EL (cell line): ENCODE measurements at places on chromosomes 13 and 19.

DNA sequence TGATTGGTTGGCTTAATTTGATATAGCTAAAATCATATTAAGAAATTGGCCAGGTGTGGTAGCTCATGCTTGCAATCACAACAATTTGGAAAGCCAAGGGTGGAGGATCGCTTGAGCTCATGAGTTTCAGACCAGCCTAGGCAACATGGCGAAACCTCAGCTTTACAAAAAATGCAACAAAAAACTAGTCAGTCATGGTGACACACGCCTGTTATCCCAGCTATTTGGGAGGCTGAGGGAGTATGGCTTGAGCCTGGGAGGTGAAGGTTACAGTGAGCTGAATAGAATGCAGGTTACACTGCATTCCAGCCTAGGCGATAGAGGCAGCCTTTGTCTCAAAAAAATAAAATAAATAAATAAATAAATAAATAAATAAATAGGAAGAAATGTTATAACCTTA lies 1579.6 kb upstream of the SLC10A2 start:
- DNase-seq = no peak

DNA sequence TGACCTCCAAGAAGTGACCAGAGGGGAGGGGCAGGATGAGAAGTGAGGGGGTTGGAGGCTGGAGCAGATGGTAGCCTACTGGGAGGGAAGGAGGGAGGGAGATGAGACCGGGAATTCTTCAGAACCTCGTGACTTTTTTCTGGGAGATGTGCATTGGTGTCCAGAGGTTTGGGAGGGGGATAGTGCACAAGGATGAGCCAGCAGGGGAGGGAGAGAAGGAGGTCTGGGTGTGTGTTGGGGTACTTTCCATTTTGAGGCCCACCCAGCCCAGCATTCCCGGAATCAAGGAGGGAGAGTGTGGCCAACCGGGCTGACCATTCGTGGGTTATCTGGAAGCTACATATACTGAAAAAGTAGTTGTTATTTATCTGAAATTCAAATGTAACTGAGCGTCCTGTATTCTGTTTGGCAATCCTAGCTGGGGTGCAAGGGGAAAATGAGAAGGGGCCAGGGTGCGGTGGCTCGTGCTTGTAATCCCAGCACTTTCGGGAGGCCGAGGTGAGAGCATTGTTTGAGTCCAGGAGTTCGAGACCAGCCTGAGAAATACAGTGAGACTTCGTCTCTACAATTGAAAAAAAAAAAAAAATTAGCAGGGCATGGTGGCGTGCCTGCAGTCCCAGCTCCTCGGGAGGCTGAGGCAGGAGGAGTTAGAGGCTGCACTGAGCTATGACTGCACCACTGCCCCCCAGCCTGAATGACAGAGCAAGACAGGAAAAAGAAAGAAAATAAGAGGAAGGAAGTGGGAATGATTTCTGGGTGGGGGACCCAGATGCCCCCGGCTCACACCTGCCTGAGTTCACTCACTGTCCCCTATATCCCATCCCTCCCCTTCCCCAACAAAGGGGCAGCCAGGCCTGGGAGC lies 4.4 kb upstream of the C3 start:
- DNase-seq = no peak

DNA sequence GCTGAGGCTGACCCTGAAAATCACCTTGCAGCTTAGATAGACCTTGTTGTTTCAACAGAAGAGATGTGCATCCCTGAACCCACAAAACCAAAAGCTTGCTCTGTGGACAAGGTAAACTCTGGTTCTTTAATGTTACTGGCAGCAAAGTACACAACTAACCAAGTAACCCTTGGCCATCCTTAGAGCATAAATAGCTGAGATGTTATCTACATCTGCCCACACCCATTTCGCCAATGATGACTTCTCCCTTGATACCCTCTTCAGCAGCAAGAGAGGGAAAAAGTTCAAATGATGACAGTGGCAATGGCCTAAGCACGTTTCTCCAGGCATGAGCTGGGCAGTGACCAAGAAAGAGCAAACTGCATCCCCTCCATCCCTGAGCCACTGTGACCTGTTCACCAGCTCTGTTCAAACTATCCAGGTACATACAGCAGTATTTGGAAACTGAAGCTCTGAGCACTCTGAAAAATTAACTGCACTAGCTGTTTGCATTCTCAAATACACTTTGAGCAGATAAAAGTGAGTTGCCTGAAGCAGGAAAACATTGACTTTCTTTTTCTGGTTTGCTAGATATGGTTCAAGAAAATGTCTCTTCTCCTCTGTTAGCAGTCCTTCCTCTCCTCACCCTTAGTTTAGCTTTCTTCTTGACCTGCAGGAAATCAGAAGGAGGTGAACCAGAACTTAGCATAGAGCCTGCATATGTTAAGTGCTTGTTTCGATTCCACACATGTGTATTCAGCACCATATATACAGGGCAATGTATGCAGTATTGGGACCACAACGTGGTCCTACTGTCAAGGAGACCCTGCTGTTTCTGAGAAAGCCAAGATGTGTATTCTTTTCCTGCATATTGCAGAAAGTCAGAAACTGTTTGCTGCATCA lies 231.7 kb downstream of the FOXO1 start:
- no peak for DNase-seq

DNA sequence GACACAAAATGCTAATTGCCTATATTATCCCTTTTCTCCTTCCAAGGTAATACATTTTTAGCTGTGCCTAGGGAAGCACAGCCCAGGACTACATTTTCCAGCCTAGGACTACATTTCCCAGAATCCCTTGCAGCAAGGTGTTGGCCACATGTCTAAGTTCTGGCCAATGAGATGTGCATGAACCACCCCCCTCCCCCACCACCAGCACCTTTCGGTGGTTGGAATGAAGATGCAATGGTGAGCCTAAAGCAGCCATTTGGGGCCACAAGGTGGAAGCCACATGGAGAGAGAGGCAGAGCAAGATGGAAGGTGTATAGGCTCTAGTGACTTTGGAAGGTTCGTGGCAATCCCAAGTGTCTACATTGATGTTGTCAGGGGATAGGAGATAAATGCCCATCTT lies 16.2 kb downstream of the UNC13A start:
- DNase-seq = peak; percentile 46

GRCh38 chr19:44712864-44713515 lies 14.0 kb downstream of the CEACAM16 start:
- DNase-seq = no peak

DNA sequence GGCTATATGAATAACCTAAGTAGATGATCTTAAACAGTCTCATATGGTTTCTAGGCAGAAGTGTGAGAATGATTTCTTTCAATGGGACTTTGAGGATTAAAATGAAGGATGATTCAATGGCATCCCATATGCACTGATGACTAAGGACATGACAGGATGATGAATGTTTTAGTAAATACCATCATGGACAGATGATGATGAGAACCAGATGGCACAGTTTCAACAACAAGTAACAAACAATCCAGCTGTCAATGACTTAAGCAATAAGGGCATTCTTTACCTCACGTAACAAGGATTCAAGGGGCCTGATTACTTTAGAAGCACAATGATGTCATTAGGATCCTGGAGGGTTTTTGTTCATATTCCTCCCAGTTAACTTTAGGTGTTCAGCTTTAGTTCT lies 2678.4 kb downstream of the PCDH9 start:
- peak; percentile 85 for DNase-seq

GRCh38 chr19:13881251-13881691 lies 4.3 kb downstream of the NANOS3 start:
- peak; percentile 35 for DNase-seq
